ENCODE measurements at places on chromosomes 11 and 22.

DNA sequence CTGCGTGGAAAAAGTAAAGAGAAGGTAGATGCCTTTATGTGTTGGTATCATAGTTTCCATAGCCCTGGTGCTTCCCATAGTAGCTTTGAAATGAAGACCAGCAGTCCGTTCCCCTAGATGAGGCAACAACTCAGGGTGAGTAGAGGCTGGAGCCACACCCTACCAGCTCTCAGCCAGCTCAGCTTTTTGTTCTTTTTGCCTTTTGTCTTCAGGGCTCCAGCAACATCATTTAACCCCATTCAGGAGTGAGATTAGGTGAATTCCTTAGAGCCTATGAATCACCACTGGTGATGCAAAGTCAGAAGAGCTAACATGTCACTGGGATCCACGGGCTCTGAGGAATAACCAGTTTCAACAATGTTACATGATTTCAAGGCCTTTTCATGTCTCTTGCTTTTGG, 14.0 kb upstream of the SESN3 start:
- DNase-seq, result peak; percentile 69

- DNase-seq, result peak; percentile 91
Measured at GRCh38 chr11:76680518-76681425, 10.2 kb upstream of the LRRC32 start.

DNA sequence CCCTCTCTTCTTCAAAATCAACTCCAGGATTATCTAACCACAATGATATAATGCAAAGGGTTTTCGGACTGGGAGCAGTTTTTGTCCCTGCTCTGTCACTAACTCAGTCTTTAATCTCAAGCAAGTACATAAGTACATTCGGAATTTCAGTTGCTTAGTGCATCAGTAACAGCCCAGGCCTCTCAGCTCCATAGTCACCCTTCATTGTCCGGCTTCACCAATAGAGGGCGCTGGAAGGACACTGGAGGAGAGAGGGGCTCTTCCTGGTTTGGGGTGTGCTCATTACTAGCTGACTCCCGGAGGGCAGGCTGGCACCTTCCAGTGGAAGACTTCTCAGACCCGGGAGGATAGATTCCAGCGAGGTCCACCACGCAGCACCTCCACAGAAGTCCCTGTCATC, 90.4 kb upstream of the PDGFD start:
- DNase-seq, result peak; percentile 45

DNA sequence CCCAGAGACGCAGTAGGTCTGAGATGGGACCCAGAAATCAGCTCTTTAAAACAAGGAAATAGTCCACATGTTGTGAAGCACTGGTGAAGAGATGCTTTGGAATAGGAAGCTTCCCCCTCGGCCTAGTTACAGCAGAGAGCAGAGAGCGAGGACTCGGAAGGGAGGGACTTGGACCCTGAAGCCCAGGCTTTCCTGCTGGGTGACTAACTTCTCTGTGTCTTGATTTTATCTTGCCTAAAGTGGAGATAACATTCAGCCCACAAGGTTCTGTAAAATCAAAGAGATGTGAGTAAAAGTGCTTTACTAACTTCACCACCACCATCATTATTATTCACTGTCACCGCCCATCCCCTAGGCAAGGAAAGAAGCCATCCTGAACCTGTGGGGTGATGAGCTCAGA, 58.4 kb downstream of the THAP12 start:
- DNase-seq, result no peak

DNA sequence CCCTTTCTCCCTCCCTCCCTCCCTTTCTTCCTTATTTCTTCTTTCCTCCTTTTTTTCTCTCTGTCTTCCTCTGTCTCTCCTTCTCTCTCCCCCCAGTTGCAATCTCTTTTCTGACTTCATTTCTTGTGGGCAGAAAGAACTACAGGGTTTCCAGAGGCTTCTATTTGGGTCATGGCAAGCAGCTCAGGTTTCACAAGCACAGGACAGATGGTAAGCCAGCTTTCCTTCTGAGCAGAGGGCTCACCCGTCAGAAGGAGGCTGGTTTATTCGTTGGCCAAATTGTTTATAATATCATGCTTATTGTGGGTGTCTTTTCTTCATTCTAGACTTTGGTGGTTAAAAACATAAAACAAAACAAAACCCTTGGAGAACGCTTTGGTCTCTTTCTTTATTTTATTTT, 58.9 kb upstream of the CLMP start:
- peak; percentile 64 for DNase-seq

DNA sequence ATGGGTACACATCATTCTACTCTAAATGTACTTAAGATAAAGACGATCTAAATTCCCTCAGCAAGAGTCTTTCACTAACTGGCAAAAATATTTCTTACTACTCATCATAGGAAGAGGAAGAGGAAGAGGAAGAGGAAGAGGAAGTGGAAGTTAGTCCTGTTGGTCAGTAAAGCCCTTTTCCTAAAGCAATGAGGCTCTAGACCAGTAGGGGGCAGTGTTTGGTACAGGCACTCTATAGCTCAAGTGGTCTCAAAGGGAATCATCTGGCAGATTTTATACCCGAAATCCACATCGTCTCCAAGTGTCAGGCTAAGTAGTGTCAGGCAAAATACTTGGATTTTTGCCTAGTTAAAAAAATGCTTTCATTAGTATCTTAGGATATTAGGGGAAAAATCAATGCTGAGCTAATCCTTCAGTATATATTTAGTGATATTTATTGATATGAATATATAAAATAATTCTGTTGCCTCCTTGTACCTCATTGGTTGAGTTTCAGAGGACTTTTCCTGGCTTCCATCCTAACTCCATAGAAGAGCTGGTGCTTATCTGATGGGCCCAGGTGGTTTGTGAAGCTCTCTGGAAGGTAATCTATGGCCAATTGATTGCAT, 7.7 kb downstream of the BLID start:
- no peak for DNase-seq

DNA sequence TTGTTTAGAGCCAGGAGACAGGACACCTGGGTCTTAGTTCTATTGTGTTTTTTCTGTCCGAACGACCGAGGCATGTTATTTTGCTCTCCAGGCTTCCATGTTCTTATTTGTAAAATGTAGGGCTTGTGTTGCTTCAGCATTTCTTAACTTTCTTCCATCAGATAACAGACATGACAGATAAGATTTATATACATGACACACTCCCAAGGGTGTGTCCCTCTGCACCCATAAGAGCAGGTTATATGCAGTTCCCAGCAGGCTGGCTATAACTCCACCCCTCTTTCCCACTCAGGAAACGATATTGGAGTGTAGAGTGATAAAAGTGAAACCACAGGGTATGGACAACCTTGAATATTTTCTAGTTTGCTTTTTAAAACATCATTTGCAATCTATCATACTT, 65.8 kb downstream of the APIP start:
- DNase-seq, result no peak
